ENCODE measurements at places on chromosomes 2 and 18. TPM values are rescaled to one million over a fixed set of nuclear protein-coding genes. Genes with fewer than 3 reads are reported as not detected.

- DNase-seq, result no peak
These were observed 287.8 kb downstream of the CELF4 start for GRCh38 chr18:37277804-37278203.

GRCh38 chr18:47750889-47751423 lies 179.5 kb downstream of the SMAD2 start:
- no peak for DNase-seq

DNA sequence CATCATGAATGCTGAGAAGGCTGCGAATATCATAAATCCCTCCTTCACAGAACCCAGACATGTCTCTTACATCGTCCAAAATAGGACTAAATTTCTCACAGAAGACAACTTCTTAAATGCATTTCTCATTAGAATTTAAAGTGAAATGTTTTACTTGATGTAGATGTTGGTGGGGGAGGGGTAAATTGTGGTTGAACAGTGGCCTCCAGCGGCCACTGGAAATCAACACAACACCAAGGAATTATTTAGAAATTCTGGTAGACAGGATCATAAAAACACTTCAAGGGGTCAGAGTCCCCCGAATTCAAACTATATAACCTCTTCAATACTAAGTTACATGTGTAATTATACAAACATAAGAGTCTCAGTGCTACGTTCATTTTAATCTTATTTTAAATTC lies 135.9 kb downstream of the ABCA12 start:
- no peak for DNase-seq

The CXCR1 gene
- total RNA-seq, result 4.9 TPM

The KDSR gene
- total RNA-seq, result 118 TPM

- DNase-seq, result no peak
These were observed 30.6 kb upstream of the CREB1 start for GRCh38 chr2:207499114-207499513.

GRCh38 chr2:30871440-30871839 lies 64.2 kb upstream of the CAPN13 start:
- DNase-seq, result no peak

DNA sequence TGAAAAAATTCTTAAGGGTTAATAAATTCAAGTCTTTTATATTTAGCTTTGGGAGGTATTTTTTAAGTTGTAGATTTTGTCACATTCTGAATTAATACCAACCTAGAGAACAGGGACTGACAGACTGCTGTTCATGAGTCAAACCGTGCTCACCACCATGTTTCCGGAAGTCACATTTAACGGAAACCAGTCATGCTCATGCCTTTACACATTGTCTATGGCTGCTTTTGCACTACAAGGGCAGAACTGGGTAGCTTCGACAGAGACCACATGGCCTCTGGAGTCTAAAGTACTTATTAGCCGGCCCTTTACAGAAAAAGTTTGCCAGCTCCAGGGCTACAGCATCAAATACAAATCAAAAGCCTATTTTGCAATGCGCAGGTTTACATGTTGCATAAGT lies 33.3 kb downstream of the LONRF2 start:
- DNase-seq, result no peak

The GCA gene
- 35.7 TPM for total RNA-seq

The FASTKD1 gene
- 17.3 TPM for total RNA-seq

DNA sequence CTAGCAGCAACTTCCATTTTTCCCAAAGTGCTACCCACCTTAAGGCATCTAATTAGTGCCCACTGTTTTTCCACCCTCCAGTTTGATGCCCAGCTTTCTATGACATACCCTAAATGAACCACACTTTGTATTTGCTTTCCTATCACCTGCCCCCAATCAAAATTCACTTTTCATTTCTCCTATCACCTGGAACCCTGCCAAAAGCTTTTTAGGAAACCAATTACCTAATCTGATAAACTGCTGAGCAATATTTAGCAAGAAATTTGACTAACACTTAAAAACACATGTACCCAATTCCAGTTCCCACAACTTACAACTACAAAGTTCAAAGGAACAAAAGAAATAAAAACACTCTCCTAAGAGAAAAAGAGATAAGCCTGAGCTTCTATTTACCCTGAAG lies 71.7 kb downstream of the IKZF2 start:
- DNase-seq, result no peak

GRCh38 chr2:218063896-218064295 lies 5.2 kb upstream of the RUFY4 start:
- no peak for DNase-seq

The DNAJC5G gene
- not detected for total RNA-seq

The LIMS2 gene
- total RNA-seq, result 194 TPM

DNA sequence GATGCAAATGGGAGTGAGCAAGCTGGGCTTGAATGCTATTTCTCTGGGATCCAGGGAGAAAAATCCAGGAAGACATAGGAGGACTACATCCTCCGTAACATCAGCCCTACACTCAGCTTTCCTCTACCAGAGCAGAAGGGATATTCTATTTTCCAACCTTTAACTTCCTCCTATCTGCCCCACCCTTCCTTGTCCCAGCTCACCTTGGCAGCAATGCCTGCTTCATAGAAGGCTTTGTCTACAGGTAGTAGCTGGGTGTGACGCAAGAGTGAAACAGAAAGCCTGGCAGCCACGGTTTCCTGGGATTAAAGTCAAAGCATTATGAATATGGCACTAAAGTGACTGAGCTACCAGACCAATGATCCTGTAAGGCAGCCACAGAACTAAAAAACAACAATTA lies 3.9 kb downstream of the KRTCAP3 start:
- no peak for DNase-seq
